ENCODE measurements at places on chromosomes 16 and 17. TPM values are rescaled to one million over a fixed set of nuclear protein-coding genes. Genes with fewer than 3 reads are reported as not detected.
A peak's percentile ranks its signal among the peaks of the same experiment; 100 is the strongest.

The RND2 gene
- total RNA-seq, result 0.16 TPM

GRCh38 chr16:15770512-15770911, 86.3 kb downstream of the MYH11 start:
- DNase-seq, result no peak

DNA sequence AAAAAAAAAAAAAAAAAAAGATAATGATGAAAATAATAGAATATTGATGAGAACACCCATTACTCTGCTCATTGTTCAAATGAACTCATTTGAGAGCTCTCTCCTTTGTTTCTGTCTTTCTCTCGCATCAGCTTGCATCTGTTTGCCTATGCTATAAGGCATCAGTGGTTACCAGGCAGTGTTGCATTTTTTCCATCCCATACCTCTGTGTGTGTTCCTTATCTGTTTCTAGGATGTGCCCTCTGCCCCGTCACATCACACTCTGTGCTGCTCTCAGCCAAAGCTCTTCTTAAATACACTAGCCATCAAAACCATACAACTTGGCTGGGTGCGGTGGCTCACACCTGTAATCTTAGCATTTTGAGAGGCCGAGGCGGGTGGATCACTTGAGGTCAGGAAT, 568.2 kb downstream of the WWOX start:
- no peak for DNase-seq

DNA sequence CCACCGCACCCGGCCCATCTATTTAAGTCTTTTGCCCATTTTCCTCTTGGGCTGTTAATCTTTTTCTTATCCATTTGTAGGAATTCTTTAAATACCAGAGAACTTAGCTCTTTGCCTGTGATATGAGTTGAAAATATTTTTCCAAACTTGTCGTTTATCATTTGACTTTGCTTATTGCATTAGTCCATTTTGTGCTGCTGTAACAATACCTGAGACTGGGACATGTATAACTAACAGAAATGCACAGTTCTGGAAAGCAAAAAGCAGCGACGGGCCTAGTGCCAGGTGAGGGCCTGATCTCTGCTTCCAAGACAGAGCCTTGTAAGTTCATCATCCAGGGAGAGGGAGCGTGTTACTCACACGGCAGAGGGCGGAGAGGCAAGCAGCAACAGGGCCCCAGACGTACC, 25.6 kb upstream of the BHLHA9 start:
- no peak for DNase-seq

The SHISA9 gene
- total RNA-seq, result 8.0 TPM

DNA sequence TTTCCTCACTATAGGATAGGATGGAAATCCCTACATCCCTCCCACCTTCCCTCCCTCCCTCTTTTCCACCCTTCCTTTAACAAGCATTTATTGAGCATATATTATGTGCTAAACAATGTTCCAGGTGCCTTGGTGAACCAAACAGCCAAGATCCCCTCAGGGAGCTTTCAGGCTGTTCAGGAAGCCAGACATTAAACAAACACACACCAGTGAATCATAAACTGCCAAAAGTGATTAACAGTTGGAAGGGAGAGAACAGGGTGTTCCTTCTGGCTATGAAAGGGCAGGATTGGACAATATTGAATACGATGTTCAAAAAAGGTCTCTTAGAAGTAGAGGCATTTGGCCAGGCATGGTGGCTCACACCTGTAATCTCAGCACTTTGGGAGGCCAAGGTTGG, 22.8 kb upstream of the CNEP1R1 start:
- peak; percentile 35 for DNase-seq

The CCL16 gene
- not detected for total RNA-seq

GRCh38 chr16:66309-67182, 5.9 kb downstream of the RHBDF1 start:
- DNase-seq, result no peak

The FBXW10B gene
- 3.4 TPM for total RNA-seq

The ACSM3 gene
- 2.3 TPM for total RNA-seq

The SLC52A1 gene
- total RNA-seq, result not detected

The RPL27 gene
- 1,226 TPM for total RNA-seq

The TNK1 gene
- total RNA-seq, result 6.4 TPM

The HOXB1 gene
- not detected for total RNA-seq

The HID1 gene
- 7.0 TPM for total RNA-seq

The SALL1 gene
- not detected for total RNA-seq

GRCh38 chr17:80830020-80830780, 161.4 kb upstream of the CHMP6 start:
- DNase-seq, result no peak

The SCN4A gene
- total RNA-seq, result 0.05 TPM

GRCh38 chr16:85107532-85107931, 4.7 kb downstream of the CIBAR2 start:
- DNase-seq, result no peak

GRCh38 chr17:42509409-42509808, 26.6 kb upstream of the NAGLU start:
- no peak for DNase-seq

DNA sequence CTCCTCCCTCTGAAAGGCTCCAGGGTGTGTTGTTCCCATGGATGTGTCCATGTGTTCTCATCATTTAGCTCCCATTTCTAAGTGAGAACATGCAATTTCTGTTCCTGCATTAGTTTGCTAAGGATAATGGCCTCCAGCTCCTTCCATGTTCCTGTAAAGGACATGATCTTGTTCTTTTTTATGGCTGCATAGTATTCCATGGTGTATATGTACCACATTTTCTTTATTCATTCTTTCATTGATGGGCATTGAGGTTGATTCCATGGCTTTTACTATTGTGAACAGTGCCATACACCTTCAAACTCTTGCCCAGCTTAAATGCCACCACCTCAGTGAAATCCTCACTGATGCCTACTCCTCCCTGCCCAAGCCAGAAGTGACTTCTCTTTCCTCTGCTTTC, 4.5 kb upstream of the ORAI3 start:
- DNase-seq, result no peak

The ABCA6 gene
- total RNA-seq, result 34.5 TPM

DNA sequence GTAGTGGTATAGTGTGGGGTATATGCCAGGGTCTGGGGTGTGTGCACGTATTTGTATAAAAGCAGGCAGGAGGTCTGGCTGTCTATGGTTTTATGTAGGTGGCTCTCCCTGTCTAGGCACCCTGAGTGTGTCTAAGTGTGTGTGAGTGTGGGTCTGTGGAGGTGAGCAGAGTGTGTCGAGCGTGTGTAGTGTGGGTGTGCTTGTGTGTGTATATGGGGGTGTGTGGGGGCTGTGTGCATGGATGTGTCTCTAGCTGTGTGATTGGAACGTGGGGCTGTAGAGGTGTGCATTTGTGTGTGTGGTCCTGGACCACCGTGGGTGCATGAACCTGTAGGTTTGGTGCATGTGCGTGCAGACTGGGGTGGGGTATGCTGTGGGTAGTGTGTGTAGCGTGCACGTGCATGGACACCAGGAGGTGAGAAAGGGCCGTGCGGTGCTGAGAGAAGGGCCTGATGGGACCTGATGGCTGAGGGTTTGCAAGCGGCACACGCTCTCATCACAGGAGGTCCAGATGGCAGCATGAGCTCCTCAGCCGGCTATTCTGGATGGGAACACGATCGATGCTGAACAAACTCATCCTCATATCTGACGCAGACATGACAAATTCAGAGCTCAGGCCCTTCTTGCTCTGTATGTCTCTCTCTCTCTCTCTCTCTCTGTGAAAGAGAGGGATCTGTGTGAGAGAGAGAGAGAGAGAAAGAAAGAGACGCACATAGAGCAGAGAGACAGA, 27.7 kb downstream of the SPACA3 start:
- DNase-seq, result no peak

DNA sequence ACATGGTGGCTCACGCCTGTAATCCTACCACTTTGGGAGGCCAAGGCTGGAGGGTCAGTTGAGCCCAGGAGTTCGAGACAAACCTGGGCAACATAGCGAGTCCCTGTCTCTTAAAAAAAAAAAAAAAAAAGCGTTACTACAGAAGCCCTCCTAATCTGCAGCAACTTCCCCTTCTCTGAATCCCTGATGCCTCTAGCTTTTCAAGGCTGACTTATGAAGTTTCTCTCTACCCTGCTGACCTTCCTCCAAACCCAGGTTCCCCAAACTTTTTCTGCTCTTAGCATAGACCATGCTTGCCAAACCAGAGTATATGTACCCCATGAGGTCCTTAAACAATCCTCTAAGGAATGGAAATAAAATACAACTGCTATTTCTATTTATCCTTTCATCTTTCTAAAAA, 16.4 kb downstream of the LYRM1 start:
- DNase-seq, result no peak

DNA sequence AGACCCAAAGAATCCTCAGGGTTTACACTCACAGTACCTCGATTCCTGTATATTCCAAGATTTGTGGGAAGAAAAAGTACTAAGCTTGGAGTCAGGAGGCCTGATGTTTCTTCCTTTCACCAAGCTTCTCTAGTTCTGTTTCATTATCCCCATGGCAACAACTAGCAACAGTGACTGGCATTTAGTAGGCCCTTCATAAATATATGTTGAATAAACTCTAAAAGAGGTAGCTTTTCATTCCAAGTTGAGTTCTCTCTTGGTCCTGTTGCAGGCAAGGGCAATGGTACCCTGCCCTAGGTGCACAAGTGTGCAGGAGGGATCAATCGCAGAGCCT, 527 bp upstream of the UBE2Z start:
- DNase-seq, result no peak

GRCh38 chr17:56751145-56751738, 82.5 kb downstream of the C17orf67 start:
- DNase-seq, result no peak

The PRR11 gene
- total RNA-seq, result 35.7 TPM

DNA sequence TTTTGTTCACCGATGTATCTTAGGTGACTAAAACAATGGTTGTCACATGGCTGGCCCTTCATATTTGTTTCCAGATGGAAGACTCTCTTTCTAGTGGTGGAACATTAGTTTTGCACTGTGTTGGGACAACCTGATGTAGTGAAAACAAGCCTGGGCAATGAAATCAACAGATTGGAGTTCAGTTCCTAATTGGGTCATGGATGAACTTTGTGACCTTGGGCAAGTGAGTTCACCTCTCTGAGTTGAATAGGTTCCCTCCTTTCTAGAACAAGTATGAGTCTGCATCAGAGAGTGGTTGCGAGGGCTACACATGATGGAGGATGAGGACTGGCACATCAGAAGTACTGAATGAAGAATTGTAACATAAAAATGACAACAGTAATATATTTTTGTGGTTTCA, 2.1 kb upstream of the NKD1 start:
- no peak for DNase-seq

The PRRT2 gene
- 0.96 TPM for total RNA-seq

The PLLP gene
- total RNA-seq, result 6.1 TPM

The PPP1R27 gene
- 0.29 TPM for total RNA-seq

GRCh38 chr17:37701496-37701898, 43.4 kb downstream of the HNF1B start:
- peak; percentile 60 for DNase-seq
